Spinal cord (tissue), 10 donors: ENCODE measurements at places on chromosomes 4 and X. TPM values are rescaled to one million over a fixed set of nuclear protein-coding genes. Genes with fewer than 3 reads are reported as not detected.

DNA sequence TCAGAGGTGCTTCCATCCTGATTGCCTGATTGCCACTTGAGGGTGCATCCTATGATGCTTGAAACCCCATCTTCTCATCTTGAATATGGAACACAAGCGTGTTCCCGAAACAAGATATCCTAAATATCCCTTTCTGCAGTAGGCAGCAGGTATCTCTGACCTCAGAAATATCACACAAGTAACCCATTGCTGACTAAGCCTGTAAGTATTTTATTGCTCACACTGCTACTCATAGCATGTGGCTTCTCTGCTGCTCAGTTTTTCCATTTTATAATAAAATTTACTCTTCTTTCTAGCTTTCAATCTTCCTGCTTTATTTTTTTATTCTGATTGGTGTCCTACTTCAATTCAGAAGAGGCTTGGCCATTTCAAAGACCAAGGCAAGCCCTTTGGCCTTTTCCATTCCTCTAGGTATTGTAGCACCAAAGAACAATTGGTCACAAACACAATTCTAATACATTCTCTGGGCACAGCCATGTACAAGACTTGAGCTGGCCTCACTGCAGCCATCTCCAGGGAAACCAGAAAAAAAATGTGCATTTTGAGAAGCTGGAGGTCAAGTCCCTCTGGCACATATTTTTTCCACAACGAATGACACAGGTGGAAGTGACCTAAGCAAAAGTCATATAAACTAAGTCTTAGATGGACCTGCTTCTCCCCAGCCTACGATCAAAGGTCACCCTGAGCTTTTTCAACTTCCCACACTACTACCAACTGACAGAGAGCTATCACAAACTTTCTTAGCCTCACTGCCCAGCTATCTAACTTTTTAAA is 107.0 kb downstream of the OR13H1 start:
- no peak for DNase-seq

The PDGFRA gene
- 129 TPM for polyA plus RNA-seq

DNA sequence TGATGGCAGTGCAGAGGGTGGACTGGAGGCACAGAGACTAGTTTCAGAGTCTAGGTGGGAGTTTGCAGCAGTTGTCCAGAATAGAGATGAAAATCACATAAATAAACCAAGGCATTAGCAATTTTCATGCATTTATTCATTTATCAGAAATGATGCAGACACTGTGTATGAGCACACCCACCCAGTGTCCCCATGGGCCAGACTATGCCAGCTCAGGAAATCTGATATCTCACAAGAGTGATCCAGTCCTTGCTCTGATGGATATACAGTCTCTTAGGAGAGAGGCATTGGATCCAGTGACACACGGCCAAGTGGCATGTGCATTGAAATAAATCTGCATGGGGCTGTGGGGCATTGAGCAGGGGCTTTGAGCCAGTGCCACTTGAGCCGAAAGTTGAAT is 228.2 kb downstream of the FRMPD4 start:
- no peak for DNase-seq

DNA sequence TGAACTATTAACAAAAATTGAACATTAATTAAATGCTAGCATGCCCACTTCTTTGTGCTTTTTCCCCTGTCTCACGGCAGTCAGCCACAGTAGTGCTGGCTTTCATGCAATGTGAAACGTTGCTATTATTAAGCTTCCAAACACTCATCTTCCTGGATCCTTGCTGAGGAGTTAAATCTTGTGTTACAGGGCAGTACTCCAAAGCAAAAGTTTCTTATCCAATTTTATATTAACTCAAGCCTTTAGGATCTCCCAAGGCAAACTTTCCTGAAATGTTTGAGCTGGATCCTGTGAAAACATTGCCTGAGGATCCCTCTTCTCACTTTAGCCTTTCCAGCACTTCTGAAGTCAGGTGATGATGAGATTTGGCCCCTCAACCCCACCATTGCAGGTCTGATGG is 1454.8 kb downstream of the FSTL5 start:
- no peak for DNase-seq

- no peak for DNase-seq
Measured at GRCh38 chrX:69066021-69066757, 99.1 kb downstream of the PJA1 start.

DNA sequence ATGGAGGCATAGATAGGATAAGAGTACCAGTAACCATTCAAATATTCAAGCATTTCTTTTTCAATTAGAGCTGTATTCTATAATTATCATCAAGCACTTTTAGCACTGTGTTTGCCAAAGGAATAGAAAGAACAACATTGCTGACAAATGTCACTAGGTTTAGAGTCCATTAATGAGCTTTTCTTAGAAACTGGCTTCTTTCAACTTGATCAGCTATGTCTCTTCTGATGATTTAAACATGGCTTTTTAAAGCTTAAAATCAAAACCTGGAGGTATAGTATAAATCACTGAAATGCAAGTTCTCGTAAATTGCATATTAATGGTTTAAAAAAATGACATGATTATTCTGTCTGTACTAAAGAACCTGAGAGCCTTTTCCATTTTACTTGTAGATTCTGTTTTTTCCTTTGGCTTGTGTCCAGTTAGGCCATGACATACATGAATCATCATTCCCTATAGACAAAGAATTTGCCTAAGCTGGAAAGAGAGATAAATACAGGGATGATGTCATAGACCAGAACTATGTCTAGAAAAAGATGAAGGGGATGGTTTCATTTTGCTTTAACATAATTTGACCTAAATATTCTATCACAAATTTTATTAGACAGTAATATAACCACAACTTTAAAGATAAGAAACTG is 340.1 kb upstream of the CTSO start:
- no peak for DNase-seq

DNA sequence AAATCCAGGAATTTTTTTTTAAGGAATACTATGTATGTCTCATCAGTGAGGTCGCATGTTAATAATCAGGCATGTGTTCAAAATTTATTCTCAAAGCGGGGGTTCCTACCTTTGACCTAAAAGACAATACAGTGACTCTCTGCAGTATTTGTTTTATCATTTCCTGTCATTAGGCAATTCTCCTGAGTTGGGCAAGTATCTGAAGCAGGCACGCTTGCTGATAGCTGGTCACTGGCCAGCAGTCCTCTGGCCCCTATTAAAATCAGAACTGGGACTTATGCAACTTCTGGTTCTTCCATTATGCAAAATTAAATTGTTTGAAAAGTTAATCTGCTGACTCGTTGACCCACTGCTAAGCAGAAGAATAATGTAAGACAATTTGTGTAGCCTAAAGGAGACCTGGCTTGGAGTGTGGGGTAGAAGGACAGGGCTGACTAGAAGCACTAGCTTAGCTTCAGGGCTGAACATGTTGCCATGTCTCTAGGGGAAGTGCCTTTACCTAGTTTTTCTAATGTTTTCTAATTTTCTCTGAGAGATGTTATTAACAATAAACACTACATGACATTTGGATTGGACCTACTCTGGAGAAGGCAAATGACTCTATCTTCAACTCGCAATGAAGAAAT is 36.0 kb upstream of the GABRA2 start:
- no peak for DNase-seq

The CTAG2 gene
- not detected for polyA plus RNA-seq

- no peak for DNase-seq
Measured at GRCh38 chrX:148259990-148260389, 240.4 kb upstream of the AFF2 start.

DNA sequence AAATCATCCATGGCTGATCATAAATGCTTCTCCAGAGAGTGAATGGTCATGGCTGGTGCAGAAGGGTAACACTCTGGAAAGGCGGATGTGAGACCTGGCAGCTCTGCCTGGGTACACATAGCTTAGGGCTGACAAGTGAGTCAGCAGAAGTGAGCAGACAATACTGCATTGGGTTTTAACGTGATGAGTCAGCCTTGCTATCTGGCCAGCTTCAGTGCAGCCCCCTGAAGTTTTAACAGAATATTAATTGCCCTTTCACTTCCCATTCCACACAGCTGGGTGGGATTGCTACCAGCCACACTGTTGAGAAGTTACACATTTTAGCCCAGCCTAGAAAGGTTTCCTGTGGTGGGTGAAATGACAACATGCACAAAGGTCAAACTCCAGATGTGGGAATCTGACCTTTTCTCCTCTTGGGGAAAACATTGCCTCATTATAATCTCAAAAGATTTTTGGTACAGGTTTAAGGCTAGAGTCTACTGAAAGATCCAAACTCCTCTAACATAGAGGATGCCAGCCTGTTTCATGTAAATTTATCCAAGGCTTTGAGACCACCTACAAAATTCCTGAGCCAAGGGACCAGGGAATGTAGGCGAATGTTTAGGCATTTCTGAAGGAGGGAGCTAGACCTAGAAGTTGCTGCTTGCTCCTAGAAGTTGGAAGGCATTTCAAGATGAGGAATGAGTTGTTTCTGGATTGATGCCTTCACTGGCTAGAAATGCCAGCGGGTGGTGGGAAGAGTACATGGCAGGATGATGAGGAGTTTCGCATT is 230.3 kb upstream of the PGRMC2 start:
- DNase-seq = no peak

The NKX6-1 gene
- polyA plus RNA-seq = 18.4 TPM

GRCh38 chrX:132877954-132878536 is 80.4 kb downstream of the HS6ST2 start:
- no peak for DNase-seq

DNA sequence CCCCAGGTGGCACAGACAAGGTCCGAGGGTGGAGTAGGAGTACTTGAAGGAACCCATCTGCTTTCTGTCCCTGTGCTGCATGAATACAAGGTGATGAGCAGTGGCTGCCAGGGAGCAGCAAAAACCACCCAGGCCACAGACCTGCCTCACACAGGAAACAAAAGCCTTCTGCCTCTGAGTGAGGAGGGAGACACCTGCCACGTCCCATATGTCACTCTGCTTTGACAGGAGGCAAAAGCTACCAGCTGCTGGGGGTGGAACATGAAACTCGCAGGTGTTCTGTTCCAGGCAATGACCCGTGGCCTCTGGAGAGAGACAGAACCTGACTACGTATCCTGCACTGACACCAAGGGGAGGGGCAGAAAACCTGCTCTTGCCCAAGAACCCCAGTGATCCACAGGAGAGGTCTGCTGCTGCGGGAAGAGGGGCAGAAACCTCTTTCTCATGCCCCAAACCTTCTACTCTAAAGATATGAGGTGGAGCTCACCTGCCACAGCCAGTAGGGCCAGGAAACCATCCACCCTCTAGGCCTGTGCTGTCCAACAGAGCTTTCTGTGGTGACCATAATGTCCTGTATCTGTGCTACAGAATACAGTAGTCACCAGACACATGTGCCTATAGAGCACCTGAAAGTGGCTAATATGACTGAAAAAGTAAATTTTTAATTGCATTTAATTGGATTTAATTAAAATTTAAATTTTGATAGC is 172.9 kb downstream of the PRDM5 start:
- DNase-seq = no peak

The UGT2B17 gene
- not detected for polyA plus RNA-seq

DNA sequence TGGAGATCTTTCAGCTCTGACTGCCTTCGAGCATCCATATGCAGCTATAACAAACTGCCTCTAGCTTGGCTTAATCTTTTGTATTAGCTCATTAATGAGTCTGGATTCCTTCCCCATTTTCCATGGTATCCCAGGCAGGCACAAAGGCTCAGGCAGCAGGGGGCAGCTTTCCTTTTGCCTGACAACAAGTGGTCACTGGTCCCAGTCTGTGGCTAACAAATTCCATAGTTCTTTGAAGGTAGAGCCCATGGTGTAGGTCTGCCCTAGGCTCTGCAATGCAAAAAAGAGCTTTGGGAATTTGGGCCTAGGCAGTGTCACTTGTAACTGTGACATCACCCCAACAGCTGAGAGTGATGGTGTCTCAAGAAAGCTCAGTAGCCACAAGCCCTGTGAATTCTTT is 234.4 kb upstream of the GPC4 start:
- DNase-seq = no peak

The TXK gene
- 1.7 TPM for polyA plus RNA-seq

DNA sequence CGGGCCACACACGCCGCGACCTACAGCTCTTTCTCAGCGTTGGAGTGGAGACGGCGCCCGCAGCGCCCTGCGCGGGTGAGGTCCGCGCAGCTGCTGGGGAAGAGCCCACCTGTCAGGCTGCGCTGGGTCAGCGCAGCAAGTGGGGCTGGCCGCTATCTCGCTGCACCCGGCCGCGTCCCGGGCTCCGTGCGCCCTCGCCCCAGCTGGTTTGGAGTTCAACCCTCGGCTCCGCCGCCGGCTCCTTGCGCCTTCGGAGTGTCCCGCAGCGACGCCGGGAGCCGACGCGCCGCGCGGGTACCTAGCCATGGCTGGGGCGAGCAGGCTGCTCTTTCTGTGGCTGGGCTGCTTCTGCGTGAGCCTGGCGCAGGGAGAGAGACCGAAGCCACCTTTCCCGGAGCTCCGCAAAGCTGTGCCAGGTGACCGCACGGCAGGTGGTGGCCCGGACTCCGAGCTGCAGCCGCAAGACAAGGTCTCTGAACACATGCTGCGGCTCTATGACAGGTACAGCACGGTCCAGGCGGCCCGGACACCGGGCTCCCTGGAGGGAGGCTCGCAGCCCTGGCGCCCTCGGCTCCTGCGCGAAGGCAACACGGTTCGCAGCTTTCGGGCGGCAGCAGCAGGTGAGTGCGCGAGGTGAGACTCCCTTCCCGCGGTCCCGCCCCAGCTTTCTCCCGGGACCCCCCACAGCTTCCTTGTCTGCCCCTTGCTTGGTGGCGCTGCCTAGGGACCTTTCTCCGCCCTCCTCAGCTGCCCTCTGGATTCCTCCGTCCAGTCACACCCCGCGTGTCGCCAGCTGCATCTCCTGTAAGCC is 678 bp downstream of the BMP3 start:
- DNase-seq = no peak

The MFAP3L gene
- polyA plus RNA-seq = 25.6 TPM

The GAGE12C gene
- not detected for polyA plus RNA-seq

GRCh38 chrX:47849778-47850177 is 13.1 kb downstream of the ZNF81 start:
- no peak for DNase-seq

The MAGEA9B gene
- not detected for polyA plus RNA-seq

The MEPE gene
- polyA plus RNA-seq = not detected

DNA sequence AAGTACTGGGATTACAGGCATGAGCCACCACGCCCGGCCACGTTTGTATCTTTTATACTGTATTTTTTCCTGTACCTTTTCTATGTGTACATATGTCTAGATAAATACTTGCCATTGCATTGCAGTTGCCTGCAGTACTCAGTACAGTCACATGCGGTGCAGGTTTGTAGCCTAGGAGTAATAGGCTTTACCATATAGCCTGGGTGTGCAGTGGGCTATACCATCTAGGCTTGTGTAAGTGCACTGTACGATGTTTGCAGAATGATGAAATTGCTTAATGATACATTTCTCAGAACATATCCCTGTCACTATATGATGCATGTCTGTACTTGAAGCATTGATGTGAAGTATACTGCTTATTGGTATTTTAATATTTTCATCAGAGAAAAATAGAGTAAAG is 115.4 kb upstream of the PUDP start:
- no peak for DNase-seq
